ENCODE measurements at places on chromosomes 4 and X.
A peak's percentile ranks its signal among the peaks of the same experiment; 100 is the strongest.

- no peak for DNase-seq
These were observed 150.9 kb downstream of the ENPP6 start for GRCh38 chr4:184066584-184067300.

DNA sequence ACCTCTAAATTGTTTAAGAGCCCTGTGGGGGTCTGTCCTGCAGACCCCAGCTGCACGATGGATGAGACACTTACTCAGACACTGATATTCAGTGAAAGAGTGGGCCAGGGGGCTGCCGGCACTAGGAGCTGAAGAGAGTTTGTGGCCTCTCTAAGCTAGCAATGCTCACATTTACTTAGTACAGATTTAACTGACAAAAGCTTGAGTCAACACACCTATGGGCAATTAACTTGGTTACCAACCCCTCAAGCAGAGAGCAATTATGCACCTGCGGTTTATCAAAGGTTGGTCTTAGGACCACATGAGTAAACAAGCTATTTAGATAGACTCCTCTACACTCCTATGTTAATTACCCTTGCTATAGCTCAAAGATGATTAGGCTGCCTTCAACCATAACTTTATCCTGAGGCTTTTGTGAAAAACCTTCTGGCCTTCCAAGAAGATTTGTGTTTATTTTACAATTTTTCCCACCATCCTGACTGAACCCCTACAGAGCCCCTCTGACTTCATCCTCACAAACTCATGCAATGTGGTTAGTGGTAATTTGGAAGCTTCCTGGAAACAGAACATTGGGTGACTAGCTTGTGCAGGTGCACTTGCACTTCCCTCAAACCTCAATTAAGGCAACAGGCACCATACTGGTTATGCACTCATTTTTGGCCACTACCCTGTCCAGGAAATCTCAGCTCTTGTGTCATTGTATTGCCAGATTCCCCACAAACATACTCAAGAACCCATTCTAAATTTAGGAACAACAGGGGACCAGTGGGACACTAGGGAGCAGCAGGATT lies 234.4 kb upstream of the ITM2A start:
- DNase-seq, result no peak

- no peak for DNase-seq
These were observed 163.5 kb downstream of the MGST2 start for GRCh38 chr4:139828966-139829664.

DNA sequence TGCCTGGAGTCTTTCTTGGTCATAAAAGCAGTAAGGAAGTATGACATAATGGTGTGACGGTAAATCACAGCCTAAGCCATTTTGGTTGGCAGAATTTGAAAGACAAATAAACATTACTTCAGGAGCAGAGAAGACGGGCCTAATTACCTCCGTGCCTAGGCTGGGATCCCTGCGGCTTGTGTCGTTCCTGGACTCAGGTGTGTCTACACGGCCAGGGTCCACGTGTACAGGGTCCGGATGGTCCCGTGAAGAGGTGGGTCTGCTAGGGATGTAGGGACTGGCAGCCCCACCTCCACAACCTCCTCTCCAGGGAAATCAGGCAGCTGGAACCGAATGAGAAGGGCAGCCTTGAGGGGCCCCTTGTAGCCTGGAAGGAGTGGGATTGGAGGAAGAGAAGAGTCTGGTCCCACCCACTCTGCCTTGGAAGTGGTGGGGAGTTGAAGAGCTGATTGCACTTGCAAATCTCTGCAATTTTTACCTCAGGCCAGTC lies 55.4 kb upstream of the PLAC1 start:
- no peak for DNase-seq

- no peak for DNase-seq
These were observed 288.1 kb downstream of the SH3BGRL start for GRCh38 chrX:81489987-81490386.

- no peak for DNase-seq
These were observed 305.7 kb downstream of the ARHGAP24 start for GRCh38 chr4:85780664-85781063.

DNA sequence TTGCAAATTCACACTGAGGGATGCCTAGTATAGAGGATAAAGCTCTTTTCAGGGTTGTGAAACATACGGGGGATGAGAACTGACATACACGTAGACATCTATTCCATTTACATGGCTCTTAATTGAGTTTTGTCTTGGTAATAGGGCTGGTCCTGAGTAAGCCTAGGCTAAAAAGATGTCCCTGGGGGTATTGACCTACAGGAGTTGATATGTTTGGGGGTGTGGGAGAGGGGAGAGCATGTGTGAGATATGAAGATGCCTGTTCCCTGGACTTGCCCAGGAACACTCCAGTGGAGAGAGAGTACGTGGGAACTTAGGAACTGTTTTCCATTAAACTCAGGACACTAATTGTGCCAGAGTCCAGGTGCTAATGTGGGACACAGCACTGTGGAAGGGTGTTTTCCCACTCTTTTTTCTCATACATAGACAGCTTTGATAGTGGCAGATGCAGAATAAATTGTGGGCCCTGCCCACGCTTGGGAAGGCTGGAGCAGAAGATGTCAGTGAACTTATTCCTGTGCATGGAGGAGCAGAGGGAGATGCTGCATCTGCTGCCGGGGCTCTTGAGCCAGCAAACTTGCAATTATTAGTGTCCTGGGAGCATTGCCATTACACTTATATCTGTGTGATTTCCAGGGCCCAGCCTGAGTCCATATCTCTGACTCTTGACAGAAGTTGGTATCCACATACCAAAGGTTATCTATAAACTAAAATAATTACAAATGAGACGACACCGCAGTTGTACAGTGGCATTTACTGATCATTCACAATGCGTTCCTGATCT lies 20.7 kb downstream of the SYNPO2 start:
- DNase-seq, result no peak

- DNase-seq, result peak; percentile 46
These were observed 25.0 kb downstream of the TACC3 start for GRCh38 chr4:1746265-1746691.

DNA sequence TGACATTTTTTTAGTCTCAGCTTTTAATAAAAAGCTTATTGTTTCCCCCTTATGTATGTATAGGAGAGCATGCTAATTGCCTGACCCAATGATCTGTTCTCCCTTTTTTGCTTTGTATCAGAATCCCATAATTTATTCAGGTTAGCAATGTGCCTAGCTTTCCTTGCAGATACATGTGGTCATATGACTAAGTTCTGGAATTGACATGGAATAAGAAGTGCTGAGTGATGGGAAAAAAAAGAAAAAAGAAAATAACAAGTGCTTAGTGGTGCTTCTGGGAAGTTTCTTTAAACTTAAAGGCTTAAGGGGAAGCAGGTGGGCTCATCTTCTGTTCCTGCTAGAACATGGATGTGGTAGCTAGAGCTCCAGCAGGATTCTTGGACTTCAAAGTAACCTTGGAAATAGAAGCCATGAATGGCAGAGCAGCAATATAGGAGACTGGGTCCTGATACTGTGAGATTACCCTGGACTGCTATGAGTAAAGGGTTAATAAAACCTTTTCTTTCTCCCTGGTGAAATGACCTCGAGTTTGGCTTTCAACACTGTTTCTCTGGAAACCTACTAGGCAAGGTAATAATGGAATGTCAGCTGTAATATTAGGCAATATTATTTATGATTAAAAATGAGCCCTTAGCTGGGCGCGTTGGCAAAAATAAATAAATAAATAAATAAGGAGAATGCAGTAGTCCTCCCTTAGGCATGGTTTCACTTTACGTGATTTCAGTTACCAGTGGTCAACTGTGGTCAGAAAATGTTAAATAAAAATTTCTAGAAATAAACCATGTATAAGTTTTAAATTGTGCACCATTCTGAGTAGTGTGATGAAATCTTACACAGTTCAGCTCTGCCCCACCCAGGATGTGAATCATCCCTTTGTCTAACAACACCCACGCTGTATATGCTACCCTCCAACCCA lies 16.7 kb upstream of the RBM41 start:
- DNase-seq, result peak; percentile 78

GRCh38 chrX:68748030-68748429 lies 80.8 kb upstream of the EFNB1 start:
- DNase-seq, result no peak

GRCh38 chr4:101251261-101251660 lies 96.1 kb downstream of the PPP3CA start:
- no peak for DNase-seq

DNA sequence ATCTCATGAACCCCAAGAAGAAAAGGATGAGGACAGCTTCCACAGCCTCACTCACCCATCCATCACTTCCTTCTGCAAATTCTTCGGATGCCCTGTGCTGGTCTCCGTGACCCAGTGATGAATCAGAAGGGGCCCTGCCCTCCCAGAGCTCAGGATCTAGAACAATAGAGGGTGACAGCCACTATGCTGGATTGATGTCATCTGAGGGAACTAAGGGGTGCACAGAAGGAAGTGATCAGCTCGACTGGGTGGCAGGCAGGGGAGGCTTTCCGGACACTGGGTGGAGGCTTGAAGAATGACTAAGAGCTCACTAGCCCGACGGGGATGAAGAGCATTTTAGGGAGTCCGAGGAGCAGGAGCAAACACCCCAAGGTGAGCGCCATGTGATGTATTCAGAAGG lies 1.4 kb upstream of the ZNF185 start:
- DNase-seq, result peak; percentile 29

DNA sequence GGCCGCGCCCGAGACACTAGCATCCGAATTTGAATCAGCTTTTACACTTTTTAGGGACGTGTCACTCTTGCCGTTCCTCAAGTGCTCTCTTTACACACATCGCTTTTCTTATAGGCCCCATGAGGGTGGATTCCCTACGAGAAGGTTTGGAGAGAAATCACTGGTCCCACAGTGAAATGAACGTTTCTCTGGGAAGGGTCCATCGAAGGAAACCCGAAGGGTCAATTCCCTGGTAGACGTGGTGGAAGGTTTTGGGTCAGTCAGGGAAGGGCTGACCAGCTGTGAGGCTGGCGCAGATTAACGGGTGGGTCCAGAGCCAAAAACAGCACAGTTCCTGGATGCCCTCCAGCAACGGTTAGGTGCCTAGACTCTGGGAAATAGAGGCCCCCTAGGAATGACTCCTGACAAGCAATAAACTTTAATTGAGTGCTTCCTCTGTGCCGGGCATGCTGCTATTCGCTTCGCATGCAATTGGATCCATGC lies 35.9 kb downstream of the ETDC start:
- DNase-seq, result no peak

DNA sequence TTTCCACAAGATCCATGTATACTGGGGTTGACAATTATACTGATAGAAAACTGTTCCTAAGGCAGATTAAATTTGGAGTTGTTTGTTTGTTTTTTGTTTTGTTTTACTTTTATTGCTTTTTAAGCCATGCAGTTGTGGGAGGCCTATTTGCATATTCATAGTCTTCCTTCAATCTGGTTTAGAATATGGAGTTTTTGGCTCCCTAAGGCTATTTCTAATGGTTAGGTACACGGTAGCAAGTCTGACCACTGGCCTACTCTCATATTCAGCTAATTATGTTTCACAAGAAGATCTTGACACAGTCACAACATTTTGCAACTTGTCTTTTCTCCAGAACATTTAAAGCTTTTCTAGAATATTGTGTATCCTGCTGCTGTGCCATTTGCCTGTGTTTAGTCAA lies 725.5 kb downstream of the PCDH18 start:
- DNase-seq, result no peak

- no peak for DNase-seq
These were observed at the start of gene ANXA3 for GRCh38 chr4:78551420-78552351. TSS of gene ANXA3 (plus strand) at chr4:78551770. CDS start at chr4:78554474, 2,704 bp downstream.

DNA sequence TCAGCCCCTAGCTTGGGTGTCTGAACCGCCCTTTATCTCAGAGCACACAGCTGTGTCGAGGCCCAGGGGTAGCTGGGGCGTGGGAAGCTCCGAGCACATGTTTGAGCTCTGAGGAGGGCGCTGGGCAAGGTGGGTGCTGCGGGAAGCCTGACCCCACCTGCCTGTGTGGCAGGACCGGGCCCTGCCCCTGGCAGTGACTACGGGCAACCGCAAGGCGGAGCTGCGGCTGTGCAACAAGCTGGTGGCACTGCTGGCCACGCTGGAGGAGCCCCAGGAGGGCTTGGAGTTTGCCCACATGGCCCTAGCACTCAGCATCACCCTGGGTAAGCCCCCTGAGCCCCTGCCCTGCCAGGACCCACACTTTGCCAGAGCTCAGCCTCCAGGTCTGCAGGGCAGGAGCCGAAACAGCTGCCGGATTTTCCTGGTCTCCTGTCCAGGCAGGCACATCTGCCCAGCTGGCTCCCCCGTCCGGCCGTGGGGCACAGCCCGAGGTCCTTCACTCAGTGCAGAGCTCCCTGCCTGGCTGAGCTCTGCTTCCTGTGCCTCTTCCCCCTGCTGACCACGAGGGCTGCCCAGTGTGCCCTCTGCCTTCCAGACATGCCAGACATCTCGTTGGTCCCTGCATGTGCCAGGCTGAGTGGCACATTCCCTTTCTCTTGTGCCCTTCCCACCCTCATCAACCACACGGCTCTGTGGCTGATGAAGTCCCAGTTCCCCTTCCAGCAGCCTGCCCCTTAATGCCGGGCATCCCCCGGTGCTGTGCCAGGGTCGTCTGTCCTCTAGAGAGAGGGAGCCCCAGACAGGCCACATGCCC lies 33.2 kb upstream of the HTRA3 start:
- DNase-seq, result no peak

GRCh38 chr4:113505044-113505443 lies 256.5 kb downstream of the CAMK2D start:
- no peak for DNase-seq

GRCh38 chr4:23923840-23924239 lies 34.0 kb upstream of the PPARGC1A start:
- DNase-seq, result no peak

GRCh38 chr4:142925161-142925560 lies 79.1 kb upstream of the INPP4B start:
- no peak for DNase-seq

GRCh38 chr4:90718931-90719330 lies 591.7 kb downstream of the CCSER1 start:
- DNase-seq, result no peak

GRCh38 chrX:10577853-10578252 lies 42.5 kb downstream of the MID1 start:
- DNase-seq, result no peak

DNA sequence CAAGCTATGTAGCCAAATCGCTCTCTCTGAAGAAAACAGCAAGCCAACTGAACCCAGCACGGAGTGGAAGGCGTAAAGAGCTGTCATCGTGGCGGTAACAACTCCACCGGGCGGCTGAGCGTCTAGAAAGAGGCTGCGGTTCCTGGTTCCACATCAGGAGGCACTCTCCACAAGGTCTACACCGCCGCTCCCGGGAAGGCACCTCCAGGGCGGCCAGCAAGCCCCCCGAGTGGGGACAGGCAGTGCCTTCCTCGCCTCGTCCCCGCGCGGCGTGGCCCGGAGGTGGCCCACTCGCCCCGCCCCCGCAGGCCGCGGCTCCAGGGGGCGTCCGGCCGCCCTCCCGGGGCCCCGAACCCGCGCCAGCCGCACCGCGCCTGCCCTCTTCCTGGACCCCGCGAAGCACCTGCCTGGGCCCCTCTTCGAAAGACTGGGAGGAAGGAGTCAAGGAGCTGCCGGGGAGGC lies 755 bp downstream of the KLHL8 start:
- no peak for DNase-seq

- DNase-seq, result no peak
These were observed 21.9 kb downstream of the RASL11B start for GRCh38 chr4:52883707-52884669.

Data from HCT116 (cell line).